ENCODE measurements at places on chromosomes 13 and 19.

- H3K36me3 ChIP-seq, result peaks cover 44% of the 10 kb centered on the region
- H3K27ac ChIP-seq, result no peak overlapping the region
- DNase-seq, result no peak
Observed at GRCh38 chr19:19345232-19345631, 24.6 kb downstream of the MAU2 start.

- no peaks in the 10 kb centered on the region for H3K27me3 ChIP-seq
- no peaks in the 10 kb centered on the region for H3K36me3 ChIP-seq
- H3K4me1 ChIP-seq, result no peaks in the 10 kb centered on the region
- H3K27ac ChIP-seq, result no peak overlapping the region
- no peak overlapping the region for H3K4me3 ChIP-seq
Observed at GRCh38 chr13:45437947-45438346, 19.8 kb upstream of the SLC25A30 start.

DNA sequence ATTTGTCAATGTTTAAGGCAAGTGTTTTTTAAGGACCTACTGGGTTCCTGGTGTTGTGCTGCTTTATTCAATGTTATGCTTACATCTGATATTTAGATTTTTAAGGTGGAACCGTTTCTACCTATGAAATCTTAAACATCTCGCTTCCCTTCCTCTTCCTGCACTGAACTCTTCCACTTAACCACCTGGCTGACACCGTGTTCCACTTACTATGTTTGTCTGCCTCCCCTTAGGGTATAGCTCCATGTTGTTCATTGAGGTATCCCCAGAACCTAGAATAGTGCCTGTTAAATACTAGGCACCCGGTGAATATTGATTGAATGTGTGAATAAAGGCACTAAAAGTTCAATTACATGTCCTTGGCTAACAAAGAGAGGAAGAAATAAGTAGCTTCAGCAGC is 104.9 kb downstream of the RNF17 start:
- H3K36me3 ChIP-seq, result no peaks in the 10 kb centered on the region
- H3K27ac ChIP-seq, result no peak overlapping the region
- H3K4me1 ChIP-seq, result no peaks in the 10 kb centered on the region
- no peak for DNase-seq
- H3K27me3 ChIP-seq, result peaks cover 48% of the 10 kb centered on the region
- no peak overlapping the region for H3K4me3 ChIP-seq

DNA sequence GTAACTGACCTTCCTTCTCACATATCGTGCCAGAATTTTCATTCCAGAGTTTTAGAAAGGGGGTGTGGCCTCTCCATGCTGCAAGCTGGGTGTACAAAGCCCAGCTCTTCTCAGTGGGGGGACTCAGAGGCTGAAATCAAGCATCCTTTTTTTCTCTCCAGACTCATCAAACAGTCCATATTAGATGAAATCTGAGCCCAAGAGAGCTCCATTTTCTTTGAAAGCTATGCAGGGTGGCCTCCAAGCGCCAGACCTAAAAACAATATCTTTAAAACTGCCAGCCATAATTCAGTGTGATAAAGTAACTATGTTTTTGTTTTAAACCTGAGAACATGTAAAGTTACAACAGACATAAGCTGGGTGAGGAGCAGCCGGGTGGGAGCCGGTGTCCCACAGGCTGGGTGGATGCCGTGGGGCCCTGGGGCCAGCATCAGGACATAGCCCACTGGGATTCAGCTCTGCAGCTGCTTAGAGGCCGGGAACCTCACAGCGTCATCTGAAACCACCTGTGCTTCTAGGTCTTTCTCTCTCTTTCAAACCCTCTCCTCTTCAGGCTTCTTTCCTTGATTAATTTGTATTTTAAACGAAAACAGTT is 249.2 kb downstream of the ZNF536 start:
- peaks cover 25% of the 10 kb centered on the region for H3K27me3 ChIP-seq
- H3K27ac ChIP-seq, result no peak overlapping the region
- no peaks in the 10 kb centered on the region for H3K36me3 ChIP-seq
- no peak overlapping the region for H3K4me3 ChIP-seq
- no peaks in the 10 kb centered on the region for H3K4me1 ChIP-seq

DNA sequence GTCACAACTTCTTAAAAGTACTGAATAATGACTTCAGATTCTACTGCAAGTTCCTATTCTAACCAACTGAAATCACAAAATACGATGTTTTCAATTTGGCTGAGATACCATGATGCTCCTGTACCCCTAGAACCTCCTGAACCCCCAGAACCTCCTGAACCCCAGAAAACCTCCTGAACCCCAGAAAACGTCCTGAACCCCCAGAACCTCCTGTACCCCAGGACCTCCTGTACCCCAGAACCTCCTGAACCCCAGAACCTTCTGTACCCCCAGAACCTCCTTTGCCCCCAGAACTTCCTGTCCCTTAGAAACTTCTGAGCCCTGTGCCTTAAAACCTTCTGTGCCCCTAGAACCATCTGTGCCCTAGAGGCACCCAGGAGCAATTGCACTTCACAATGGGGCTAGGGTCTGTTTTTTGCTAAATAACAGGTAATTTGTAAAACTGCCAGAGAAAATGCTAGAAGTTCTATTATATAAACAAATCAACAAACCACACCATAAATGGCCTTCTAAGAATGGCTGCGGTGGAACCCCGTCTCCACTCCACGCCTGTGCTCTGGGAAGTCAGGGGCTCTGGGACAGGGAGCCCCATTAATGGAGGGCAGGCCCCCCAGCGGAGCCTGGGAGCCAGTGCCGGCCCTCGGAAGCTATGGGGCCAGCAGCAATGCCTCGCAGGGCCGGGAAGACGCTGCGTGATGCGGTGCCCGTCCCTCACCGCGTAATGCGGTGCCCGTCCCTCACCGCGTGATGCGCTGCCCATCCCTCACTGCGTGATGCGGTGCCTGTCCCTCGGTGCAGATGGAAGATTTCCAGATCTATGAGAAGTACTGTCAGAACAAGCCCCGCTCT is 21.3 kb upstream of the F7 start:
- no peak overlapping the region for H3K27ac ChIP-seq
- H3K4me1 ChIP-seq, result no peaks in the 10 kb centered on the region
- H3K36me3 ChIP-seq, result peaks cover 2% of the 10 kb centered on the region
- H3K27me3 ChIP-seq, result no peaks in the 10 kb centered on the region
- no peak overlapping the region for H3K4me3 ChIP-seq

- H3K27ac ChIP-seq, result no peak overlapping the region
- DNase-seq, result no peak
- peaks cover 3% of the 10 kb centered on the region for H3K36me3 ChIP-seq
- H3K27me3 ChIP-seq, result no peaks in the 10 kb centered on the region
- peaks cover 19% of the 10 kb centered on the region for H3K4me1 ChIP-seq
- no peak overlapping the region for H3K4me3 ChIP-seq
Observed at GRCh38 chr19:18650468-18651041, 13.7 kb downstream of the KLHL26 start.

- no peaks in the 10 kb centered on the region for H3K4me1 ChIP-seq
- no peaks in the 10 kb centered on the region for H3K27me3 ChIP-seq
- H3K27ac ChIP-seq, result peak overlapping the region; percentile 35
- H3K36me3 ChIP-seq, result peaks cover 30% of the 10 kb centered on the region
- H3K4me3 ChIP-seq, result no peak overlapping the region
- DNase-seq, result no peak
Observed at GRCh38 chr19:38719761-38720558, 24.3 kb downstream of the CAPN12 start.

DNA sequence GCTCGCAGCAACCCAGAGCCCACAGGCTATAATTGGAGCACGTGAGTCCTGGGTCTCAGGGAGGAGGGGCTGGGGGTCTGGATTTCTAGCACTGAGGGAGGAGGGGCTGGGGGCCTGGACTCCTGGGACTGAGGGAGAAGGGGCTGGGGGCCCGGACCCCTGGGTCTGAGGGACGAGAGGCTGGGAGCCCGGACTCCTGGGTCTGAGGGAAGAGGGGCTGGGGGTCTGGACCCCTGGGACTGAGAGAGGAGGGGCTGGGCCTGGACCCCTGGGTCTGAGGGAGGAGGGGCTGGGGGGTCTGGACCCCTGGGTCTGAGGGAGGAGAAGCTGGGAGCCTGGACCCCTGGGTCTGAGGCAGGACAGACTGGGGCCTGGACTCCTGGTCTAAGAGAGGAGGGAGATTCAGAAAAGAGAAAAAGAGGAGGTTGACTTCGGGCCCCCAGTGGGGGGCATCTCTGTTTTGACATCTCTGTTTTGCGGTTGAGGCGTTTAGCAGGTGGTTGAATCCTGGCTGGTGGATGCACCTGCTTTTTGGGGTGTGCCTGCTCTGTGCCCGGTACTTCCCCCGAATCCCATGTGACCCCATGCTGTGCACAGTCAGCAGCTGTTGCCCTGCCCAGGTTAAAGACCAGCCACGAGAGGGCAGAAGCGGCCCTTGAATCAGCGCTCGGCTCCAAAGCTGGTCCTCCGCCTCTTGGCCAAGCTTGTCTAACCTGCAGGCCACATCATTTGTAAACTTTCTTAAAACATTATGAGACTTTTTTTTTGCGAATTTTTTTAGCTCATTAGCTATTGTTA is 10.5 kb downstream of the PVR start:
- peak; percentile 34 for DNase-seq
- no peak overlapping the region for H3K4me3 ChIP-seq
- no peaks in the 10 kb centered on the region for H3K36me3 ChIP-seq
- no peaks in the 10 kb centered on the region for H3K27me3 ChIP-seq
- no peak overlapping the region for H3K27ac ChIP-seq

- no peaks in the 10 kb centered on the region for H3K4me1 ChIP-seq
- H3K27ac ChIP-seq, result no peak overlapping the region
Observed at GRCh38 chr13:107721125-107721869, 494.0 kb downstream of the LIG4 start.

GRCh38 chr13:92103689-92104153 is 705.3 kb downstream of the GPC5 start:
- no peaks in the 10 kb centered on the region for H3K4me1 ChIP-seq
- H3K27ac ChIP-seq, result no peak overlapping the region
- no peaks in the 10 kb centered on the region for H3K36me3 ChIP-seq
- H3K4me3 ChIP-seq, result no peak overlapping the region
- DNase-seq, result no peak

- no peaks in the 10 kb centered on the region for H3K36me3 ChIP-seq
- no peak overlapping the region for H3K27ac ChIP-seq
Observed at GRCh38 chr19:32453736-32454135, 48.2 kb downstream of the DPY19L3 start.

DNA sequence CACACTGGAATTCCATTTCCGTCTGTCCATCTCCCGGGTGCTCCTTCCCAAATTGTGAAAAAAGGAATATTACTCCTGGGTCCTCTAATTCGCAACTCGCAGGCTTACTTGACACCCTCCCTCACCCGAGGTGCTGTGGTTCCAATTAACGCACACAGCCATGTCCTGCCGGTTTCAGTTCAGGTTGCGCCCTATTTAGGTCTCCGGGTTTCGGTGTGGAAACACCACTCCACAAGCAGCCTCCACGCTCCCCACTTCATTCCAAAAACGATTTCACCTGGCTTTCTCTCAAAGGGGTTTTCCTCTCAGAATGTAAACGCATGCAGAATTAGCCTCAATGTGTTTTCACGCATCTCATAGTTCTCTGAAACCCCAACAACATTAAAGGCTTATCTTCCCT is 37.9 kb downstream of the NAXD start:
- no peak overlapping the region for H3K4me3 ChIP-seq
- peaks cover 15% of the 10 kb centered on the region for H3K4me1 ChIP-seq
- H3K27ac ChIP-seq, result no peak overlapping the region
- H3K36me3 ChIP-seq, result peaks cover 19% of the 10 kb centered on the region
- DNase-seq, result no peak
- H3K27me3 ChIP-seq, result no peaks in the 10 kb centered on the region

DNA sequence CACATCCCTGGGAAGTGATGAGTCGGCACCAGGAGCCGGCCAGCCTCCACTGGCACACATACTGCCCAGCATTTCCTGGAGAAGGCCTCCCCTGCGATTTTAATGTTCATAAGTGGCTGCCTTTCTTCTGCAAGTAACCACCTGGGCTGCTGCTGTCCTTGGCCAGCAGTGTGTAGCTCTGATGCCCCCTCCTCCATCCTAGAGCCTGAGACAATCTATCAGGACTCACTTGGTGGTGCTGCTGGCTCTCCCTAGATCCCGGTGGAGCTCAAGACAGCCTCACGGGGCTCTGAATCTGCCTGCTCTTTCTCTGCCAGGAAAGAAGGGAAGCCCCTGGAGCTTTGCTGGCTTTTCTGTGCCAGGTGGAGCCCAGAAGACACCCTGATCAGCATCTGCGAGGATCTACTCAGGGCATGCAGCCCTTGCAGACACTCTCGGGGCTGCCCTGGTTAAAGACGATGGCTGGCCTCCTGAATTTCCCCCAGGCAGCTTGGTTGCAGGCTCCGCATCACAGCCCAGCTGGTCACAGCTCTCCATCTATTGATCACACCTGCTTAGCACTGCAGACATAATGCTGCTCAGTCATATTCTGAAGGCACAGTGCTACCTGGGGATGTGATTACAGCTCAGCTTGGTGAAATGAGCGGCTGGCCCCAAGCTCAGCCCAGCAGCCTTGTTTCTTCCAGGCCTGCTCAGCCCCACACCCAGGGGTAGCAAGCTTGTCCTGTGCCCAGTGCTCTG is 122.3 kb downstream of the ZDHHC20 start:
- H3K27me3 ChIP-seq, result no peaks in the 10 kb centered on the region
- no peak for DNase-seq
- no peaks in the 10 kb centered on the region for H3K36me3 ChIP-seq
- H3K4me3 ChIP-seq, result no peak overlapping the region
- H3K4me1 ChIP-seq, result peaks cover 5% of the 10 kb centered on the region

DNA sequence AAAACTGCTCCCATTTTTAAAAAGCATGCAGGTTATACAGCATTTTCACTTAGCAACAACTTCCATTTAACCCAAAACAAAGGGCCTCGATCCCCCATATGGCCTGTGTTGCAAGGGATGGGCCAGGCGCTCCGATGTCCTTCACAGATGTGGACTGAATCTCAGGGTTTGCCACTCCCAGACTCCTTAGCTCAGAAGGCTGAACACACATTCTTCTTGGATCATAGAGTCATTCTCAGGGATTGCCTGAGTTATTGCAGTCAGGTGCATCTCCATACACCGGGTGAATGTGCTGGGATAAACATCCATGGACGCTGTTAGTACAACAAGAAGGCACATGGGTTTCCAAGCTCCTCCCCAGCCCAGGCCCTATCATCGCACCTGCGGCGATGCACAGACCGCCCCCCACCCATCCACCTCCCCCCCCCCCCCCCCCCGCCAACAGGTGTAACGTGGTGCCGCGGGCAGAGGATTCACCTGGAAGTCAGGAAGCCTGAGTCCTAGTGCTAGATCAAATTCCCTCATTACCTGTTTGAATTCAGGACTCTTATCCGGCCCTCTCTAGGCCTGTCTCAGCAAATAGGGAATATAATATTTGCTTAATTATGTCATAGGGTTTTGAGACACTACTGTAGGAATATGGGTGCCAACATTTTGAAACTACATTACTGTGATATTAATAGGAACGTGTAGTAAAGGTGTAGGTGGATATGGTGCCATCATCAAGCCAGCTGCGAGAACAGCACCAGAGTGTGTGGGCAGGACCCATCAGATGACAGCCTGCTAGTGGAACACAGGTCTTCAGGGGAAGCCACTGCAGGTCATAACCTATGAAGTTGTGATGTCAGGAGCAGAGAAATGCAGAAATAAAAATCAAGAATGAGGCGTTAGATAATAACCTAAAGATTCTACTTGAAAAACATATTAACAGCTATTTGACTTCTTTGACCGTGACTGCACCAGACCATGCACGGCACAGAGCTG is 110.9 kb downstream of the SACS start:
- H3K4me1 ChIP-seq, result peaks cover 31% of the 10 kb centered on the region
- no peaks in the 10 kb centered on the region for H3K36me3 ChIP-seq
- H3K27me3 ChIP-seq, result no peaks in the 10 kb centered on the region
